RPMI7951 (cell line): ENCODE measurements at places on chromosomes 12 and 14. TPM values are rescaled to one million over a fixed set of nuclear protein-coding genes. Genes with fewer than 3 reads are reported as not detected.
A peak's percentile ranks its signal among the peaks of the same experiment; 100 is the strongest.

The AP1G2 gene
- 7.5 and 7.8 TPM in 2 replicates for total RNA-seq

The MAP3K12 gene
- total RNA-seq, result 8.1 and 9.1 TPM in 2 replicates

The GIT2 gene
- 22.2 and 24.3 TPM in 2 replicates for total RNA-seq

GRCh38 chr12:2959192-2959504 is at the start of gene TEAD4:
TEAD4 (plus strand) TSS chr12:2959397.
- DNase-seq, result peak; percentile 75

- no peak for DNase-seq
These were observed 150.8 kb downstream of the TTC8 start for GRCh38 chr14:88975043-88975830.

DNA sequence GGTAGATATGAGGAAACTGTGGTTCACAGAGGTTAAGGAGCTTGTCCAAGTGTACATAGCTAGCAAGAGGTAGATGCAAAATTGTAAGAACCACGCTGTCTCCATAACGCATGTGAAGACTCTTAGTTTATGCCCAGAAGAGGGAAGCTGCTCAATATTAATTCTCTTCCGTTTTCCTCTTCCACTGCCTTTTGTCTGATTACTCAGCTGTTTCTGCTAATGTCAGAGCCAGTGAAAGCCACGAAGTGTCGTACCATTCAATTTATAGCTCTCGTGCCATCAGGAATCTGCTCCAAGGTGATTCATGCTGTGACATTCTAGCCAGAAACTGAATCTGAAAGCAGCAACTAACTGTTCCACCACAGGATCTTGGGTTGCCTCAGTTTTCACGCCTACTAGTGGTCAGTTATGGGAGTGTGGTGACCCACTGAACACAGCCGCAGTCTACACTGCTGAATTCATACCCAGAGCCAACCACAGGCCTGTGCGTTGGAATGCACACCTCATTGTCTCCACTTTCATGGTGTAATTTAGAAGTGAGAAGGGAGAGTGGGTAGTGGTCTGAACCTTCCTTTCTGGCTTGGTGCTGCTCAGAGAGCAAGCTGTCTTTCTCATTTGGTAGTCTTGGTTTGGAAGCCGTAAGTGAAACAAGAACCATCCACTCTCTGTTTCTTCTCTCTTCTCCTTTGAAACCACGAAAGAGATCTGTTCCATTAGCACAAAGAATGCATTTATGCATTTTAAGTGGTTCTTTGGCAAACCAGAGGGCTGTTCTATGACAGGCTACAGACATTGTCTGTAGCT is 74.2 kb upstream of the NAP1L1 start:
- peak; percentile 91 for DNase-seq
